Fibroblast of villous mesenchyme (primary cell): ENCODE measurements at places on chromosomes 5 and 9. TPM values are rescaled to one million over a fixed set of nuclear protein-coding genes. Genes with fewer than 3 reads are reported as not detected.

The SPINK13 gene
- not detected in 2 replicates for total RNA-seq

The CDH6 gene
- 3.9 and 4.3 TPM in 2 replicates for total RNA-seq

The FOXI1 gene
- not detected in 2 replicates for total RNA-seq

The NUTM2F gene
- total RNA-seq: not detected in 2 replicates

The LCN15 gene
- not detected in 2 replicates for total RNA-seq

The CXCL14 gene
- not detected in 2 replicates for total RNA-seq

The PLAC8L1 gene
- total RNA-seq: not detected in 2 replicates

The ACOT12 gene
- total RNA-seq: not detected in 2 replicates

The CXXC5 gene
- total RNA-seq: 75.4 and 79.5 TPM in 2 replicates

The ATG10 gene
- total RNA-seq: 5.8 and 9.1 TPM in 2 replicates

GRCh38 chr9:97536480-97536879 is 35.0 kb downstream of the TMOD1 start:
- DNase-seq: no peak

- DNase-seq: peak; percentile 89
Observed at GRCh38 chr9:94920420-94921091, 194.1 kb downstream of the AOPEP start.

- no peak for DNase-seq
Observed at GRCh38 chr5:83323557-83324180, 147.9 kb upstream of the VCAN start.

DNA sequence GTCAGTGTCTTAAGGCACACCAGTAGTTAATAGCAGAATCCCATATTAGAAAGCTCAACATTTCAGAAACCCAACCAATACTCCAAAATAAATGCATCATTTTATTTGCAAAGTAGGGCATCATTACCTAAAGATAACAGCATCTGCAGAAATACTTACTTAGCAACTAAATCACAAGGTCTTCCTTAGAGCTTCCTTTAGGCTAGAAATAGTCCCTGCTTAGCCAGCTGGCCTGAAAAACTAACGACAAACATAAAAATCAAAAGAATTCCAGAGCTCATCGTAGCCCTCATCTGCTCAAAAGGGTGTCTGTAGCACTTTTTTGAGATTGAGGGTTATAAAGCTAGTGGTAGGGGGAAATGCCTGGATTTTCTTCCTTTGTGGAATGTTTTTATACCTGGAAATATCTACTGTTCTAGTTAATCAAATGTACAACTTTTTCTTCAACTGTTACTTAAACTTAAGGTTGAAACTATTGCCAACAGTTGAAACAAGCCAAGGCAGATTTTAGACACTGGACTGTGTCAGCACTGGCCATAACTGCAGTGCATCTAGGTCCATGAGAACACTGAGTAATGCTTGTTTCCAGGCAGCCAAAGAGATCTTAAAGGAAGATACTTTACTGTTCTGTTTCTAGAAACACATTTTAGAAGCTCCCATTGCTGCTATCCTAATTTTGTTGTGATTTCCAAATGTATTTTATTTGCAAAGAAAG is 129.4 kb upstream of the RASA1 start:
- no peak for DNase-seq

- DNase-seq: no peak
Observed at GRCh38 chr5:147050172-147050571, 171.6 kb upstream of the PPP2R2B start.

GRCh38 chr5:150296496-150296895 is 6.2 kb downstream of the ARSI start:
- DNase-seq: no peak

- DNase-seq: no peak
Observed at GRCh38 chr5:65382582-65382981, 99.1 kb downstream of the ADAMTS6 start.

GRCh38 chr5:165039748-165040147 is 1534.3 kb downstream of the MAT2B start:
- no peak for DNase-seq

DNA sequence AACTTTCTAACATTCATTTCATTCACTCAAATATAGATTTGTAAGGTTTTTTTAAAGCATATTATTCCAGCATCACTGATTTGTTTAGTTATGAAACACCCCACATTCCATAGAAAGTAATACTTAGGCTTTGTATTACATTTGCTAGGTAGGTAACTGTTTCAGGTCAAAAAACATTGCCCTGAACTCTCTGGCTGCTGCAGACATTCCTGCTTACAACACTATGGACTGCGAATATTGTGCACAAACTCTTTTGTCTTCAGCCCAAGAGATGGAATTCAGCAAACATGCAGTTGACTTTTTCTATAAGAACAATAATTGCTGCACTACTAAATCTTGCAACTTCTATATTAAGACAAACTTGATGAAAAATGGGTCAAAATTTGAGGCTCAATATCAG is 301.0 kb downstream of the ARL15 start:
- DNase-seq: no peak

DNA sequence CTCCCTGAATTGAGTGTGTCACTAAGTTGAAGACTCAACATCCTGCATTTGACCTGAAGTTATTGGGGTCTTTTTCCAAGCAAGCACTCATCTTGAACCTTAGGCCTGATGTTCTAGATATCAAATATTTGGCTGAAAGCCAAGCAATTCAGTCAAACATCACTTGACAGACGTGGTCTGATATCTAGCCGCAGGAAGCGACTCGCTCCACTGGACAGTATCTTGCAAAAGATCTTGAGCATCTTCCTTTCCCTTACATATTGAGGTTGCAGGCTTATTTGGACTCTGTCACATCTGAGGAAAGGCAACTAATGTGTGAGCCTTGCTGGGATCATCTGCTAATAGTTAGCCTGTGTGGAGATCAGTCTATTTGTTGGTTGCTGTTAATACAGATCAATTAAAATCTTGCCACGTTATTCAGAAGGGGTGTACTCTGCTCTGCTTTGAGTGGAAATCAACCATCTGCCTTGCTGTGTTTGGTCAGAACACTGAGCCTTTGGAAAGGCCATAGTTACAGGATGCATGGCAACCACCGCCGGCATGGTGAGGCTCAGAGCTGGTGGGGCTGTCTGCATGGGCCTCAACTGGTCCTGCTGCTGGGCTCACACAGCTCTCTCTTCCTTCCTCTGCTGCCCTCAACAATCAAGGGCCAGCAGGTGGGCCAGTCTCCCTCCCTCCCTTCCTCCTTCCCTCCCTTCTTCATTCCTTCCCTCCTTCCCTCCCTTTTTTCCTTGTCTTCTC is 166.9 kb upstream of the KLF9 start:
- DNase-seq: no peak

DNA sequence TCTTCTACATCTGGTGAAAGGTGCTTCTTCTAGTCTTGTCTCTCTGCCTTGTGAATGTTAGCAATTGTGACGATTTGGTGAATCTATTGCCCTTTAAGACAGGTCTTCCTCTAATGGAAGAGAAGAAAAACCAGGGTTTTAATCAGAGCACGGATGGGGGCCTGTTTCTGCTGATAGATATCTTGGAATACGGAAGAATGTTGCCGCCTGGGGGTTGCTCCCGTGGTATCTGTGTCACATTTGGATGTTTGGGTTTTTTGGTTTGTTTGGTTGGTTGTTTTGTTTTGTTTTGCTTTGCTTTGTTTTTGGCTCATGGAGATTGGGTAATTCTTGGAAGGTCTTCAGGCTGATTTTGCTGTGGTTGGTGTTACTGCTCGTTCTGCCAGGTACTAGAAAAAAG is 9.7 kb upstream of the SLC1A3 start:
- no peak for DNase-seq

DNA sequence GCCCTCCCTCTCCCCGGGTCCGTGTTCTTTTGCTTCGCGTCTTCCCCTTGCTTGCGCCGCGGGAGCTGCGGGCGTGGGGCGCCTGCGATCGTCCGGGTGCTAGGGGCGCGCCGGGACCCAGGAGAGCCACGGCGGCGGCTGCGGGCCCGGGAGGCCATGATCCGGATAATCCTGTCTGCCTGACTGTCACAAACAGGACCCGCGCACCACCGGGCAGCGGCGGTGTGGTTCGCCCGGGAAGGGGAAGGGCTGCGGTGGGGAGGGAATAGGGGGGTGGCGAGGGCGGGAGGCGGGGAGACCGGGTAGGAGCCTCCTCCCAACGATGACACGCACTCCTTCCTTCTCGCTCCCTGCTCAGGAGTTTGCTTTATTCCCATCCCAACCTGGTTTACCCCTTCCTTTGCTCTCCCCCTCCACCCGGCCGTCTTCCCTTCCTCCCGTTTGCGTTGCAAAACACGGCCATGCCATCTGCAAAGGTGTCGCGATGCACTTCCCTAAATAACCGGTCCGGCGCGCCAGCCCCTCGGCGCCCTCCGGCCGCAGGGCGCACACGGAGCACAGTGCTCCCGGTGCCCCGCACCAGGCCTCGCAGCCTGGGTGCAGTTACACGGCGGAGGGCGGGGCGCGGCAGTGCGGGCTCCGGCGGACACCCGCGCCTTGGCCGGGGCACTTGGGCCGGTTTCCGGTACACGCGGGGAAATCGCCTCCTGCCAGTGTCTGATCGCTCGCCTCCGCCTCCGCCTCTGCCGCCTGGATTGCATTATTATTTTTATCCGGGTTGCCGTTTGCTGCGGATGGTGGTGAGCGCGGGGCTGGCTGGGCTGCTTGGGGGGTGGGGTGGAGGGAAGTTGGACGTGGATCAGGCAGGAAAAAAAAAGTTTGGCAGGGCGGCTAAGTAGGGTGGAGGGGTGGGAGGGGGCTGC is 1.5 kb downstream of the SMARCA2 start:
- peak; percentile 73 for DNase-seq

DNA sequence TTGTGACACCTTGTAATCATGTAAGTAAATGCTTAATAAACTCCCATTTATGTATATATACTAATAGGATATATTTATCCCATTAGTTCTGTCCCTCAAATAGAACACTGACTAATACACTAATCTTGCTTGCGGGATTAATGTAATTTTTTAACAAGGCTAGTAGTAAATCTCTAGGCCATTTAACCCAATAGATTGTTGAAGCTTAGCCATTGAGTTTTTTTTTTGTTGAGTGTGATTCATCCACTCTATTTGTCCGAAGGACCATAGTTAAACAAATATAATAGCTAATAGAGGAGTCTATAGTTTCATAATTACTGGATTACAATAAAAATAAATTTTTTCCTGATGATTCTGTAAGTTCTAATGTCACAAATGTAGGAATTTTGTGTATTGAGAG is 474.4 kb downstream of the CDH9 start:
- DNase-seq: no peak

DNA sequence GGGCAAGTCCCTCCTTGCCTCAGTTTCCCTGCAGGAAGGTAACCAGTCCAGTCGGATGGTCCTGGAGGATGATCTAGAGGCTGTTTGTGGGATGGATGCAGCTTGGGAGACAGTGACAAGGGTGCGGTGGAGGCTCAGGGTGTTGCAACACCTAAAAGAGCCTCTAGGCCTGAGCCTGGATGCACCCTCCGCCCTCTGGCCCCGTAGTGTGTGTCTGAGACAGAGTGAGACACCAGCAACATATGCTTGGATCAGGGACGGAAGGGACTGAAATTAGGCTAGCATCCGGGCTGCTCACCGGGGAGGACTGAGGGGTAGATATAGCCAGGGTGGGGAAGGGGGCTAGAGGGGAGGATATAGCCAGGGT is 1.1 kb downstream of the CRAT start:
- DNase-seq: peak; percentile 61

DNA sequence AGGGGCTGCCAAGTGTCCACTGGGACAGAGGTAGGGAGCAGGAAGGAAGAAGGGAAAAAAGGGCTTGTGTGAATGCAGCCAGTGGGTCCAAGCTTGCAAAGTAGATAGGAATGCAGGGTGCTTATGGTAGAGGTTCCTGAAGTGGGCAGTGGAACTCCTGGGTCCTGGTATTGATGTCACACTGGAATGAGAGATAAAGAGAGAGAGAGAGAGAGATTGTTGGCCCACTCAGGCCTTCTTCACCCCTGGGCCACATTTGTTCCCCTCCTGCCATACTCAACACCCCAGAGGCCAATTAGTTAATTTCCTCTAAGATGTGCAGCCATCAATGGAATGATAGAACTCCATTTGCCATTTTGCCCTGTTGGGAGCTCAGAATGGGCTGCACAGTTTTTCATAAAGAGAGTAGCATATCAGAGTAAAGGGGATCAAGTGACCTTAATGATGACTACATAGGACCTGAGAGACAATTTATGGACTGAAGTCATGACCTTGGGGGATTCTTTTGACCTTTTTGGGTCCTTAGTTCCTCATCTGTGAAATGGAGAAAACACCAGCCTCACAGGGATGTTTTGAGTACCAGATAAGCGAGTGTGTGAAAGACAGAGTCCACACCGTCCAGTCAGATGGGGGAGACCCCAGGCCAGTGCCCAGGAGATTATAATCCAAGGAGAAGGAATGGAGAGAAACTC is 52.9 kb downstream of the PPARGC1B start:
- DNase-seq: no peak

DNA sequence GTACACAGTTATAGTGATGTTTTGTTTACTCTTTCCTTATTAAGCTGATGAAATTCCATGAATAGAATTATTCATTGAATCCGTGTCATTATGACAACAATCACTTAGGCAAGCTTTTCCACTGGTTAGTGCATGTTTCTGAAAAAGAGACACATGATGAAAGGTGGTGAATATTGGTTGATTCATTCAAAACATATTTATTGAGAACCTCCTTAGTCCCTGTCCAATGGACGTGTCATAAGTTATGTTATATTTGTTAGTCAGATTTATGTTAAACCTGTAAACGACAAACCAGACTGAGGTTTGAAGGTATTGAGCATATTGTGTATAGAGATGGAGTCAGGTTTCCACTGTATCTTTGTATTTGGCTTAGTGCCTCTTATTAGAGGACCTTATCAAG is 1888.9 kb upstream of the CDH6 start:
- DNase-seq: no peak

DNA sequence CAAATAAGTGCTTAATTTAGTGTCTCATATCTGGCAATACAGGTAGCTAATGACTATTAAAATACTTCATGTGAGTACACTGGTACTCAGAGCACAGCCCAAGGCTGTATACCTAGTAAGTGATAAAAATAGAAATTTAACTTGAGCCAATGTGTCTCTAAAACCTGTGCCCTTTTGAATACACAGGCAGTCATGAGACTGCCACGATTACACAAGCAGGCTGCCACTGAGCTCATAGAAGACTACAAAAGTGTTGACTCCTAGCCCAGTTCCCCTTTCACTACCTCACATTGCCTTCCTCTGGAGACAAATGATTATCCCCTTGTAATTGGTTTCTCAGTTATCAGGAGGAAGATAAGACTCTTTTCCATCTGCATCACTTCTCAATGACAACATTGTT is 66.3 kb upstream of the PAPPA start:
- DNase-seq: peak; percentile 95

DNA sequence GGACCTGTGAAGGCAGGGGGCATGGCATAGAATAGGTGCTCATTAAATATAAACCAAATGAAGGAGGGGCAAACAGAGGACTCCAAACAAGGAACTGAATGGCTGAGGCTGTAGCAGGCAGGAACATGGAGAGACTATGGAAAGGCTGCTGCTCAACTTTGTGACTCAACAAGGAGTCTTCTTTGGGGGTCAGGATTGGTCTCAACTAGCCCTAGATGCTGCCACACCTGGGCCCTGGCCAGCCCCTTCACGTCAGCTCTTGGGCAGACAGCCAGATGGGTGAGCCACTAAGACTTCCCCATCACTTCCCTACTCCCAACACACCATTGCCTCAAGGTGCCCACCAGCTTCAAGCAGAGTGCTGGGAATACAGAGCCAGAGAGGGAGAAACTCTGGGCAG is 11.0 kb downstream of the RPP25L start:
- DNase-seq: no peak

GRCh38 chr5:59337240-59337639 is 556.3 kb downstream of the PDE4D start:
- DNase-seq: no peak

GRCh38 chr9:93711002-93711401 is 134.6 kb downstream of the PHF2 start:
- no peak for DNase-seq

- DNase-seq: no peak
Observed at GRCh38 chr5:134394932-134395331, 16.7 kb downstream of the CDKN2AIPNL start.

GRCh38 chr9:72151104-72151503 is 1.9 kb downstream of the GDA start:
- no peak for DNase-seq
